ENCODE measurements at places on chromosomes 6 and 20. TPM values are rescaled to one million over a fixed set of nuclear protein-coding genes. Genes with fewer than 3 reads are reported as not detected.

Gene SYNJ2
- total RNA-seq, result 7.5 TPM

DNA sequence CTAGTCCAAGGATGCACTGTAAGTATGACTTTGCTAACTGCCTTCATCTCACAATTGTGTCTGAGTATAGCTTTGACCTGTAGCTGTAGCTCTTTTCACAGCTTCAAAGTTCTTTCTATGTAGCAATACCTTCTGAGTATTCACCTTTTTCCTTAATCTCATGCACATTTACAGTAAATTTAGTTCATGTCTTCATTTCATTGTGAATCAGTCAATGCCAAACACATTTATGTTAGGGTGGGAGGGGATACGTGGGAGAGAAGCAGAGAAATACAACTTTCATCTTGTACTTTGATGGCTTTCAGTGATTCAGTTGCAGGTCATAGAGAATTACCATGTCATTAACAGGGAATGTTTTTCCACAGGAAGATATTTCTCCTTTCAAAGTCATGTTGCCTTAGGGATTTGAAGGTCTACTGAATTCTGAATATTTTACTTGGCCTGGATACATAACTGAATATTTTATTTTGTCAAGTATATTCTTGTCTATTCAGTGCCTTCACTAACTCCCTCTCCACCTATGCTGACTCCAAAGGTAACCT lies 119.2 kb downstream of the TINAG start:
- DNase-seq, result no peak

DNA sequence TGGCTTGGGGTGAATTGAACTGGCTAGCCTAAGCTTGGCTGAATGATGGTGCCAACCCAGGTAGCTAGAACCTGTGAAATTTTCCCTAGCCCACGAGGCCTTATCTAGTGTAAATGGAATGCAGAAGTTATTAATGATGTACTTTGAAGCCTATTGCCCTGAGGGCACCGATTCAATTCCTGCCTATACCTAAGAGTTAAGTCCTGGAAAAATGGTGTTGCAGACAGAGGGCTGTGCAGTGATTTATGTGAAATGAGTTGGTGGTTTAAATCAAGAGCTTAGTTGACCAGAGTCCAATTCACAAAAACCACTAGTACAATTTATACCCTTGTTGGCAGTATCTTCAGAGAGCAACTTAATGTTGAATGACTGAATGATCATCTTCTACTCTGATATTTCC lies 373.8 kb upstream of the JAG1 start:
- DNase-seq, result no peak

Gene CLIC5
- total RNA-seq, result 1.6 TPM

GRCh38 chr20:45449528-45449927 lies 20.0 kb upstream of the WFDC2 start:
- DNase-seq, result no peak

GRCh38 chr6:54107470-54108090 lies 3.7 kb upstream of the MLIP start:
- no peak for DNase-seq

GRCh38 chr6:104625536-104625935 lies 234.2 kb downstream of the HACE1 start:
- no peak for DNase-seq

DNA sequence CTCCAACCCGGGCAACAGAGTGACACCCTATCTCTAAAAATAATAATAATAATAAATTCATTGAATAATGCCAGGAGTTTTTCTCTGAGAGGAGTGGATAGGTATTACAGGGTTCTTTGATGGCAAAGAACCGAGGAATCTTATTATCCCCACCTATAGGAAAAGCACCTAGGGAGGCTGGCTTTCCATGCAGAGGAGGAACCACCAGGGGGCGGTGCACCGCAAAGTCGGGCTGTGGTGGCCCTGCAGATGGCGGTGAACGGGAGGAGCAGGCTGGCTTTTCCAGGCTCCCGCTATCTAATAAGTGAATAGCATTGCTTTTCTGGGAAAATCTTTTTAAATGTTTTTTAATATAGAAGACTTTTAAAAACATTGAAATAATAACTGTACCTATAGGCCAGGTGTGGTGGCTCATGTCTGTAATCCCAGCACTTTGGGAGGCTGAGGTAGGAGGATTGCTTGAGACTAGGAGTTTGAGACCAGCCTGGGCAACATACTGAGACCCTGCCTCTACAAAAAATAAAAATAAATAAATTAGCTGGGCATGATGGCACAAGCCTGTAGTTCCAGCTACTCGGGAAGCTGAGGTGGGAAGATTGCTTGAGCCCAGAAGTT lies 864.2 kb downstream of the KIF16B start:
- no peak for DNase-seq

Gene MOXD1
- total RNA-seq, result 17.8 TPM

GRCh38 chr6:137426007-137426689 lies 68.0 kb downstream of the OLIG3 start:
- DNase-seq, result no peak

GRCh38 chr6:52176550-52176949 lies 9.6 kb upstream of the IL17A start:
- DNase-seq, result no peak

- no peak for DNase-seq
Observed at GRCh38 chr6:143647191-143647590, 30.6 kb upstream of the PHACTR2 start.

- DNase-seq, result no peak
Observed at GRCh38 chr6:37317312-37318038, 36.3 kb upstream of the RNF8 start.

Gene VGLL2
- not detected for total RNA-seq

- peak; percentile 57 for DNase-seq
Observed at GRCh38 chr20:24648481-24648880, 179.1 kb downstream of the SYNDIG1 start.
